ENCODE measurements at places on chromosomes 4 and X. TPM values are rescaled to one million over a fixed set of nuclear protein-coding genes. Genes with fewer than 3 reads are reported as not detected.

Gene LRIT3
- total RNA-seq = 0.12 TPM

Gene TMPRSS11B
- not detected for total RNA-seq

Gene CFI
- total RNA-seq = 54.8 TPM

- DNase-seq = no peak
Measured at GRCh38 chr4:105460306-105460705, 13.6 kb downstream of the PPA2 start.

GRCh38 chrX:151988706-151989299, 14.3 kb upstream of the GABRE start:
- no peak for DNase-seq

- DNase-seq = no peak
Measured at GRCh38 chrX:102517326-102517725, 787 bp upstream of the TMSB15A start.

GRCh38 chr4:139556071-139556723, at the start of gene SETD7:
TSS of gene SETD7 (minus strand) at chr4:139556219. CDS start at chr4:139556137, 82 bp downstream.
- DNase-seq = peak; percentile 84

DNA sequence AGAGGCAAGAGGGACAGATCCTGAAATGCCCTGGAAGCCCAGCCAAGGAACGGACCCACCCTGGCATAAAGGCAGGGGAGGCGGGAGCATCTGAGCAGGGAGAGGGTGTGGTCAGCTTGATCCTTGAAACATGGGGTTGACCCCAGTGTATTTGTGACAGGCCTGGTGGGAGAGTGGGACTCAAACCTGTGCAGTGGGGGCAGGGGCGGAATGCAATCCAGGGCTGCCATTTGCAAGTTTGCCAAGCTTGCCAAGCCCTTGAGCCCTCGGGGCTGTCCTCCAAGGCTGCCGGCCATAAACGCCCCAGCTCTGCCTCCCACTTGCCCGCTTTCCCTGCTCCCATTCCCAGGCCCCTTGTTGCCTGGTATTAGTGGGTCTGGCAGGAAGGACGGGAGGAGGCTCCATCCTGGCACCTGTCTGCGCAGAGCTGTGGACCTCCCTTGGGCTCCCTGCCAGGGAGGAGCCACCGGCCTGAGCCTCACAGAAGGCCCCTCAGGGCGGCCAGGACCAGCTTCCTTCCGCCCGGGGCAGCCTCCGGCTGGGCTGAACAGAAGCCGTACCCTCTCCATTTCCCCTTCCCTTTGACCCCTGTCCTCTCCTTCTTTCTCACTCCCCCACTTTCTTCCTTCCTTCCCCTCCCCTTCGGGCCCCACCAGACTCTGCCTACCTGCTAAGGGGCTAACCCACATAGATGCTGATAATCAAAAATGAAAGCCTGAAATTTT, 661 bp downstream of the S100P start:
- no peak for DNase-seq

- no peak for DNase-seq
Measured at GRCh38 chrX:69116077-69116476, 49.2 kb downstream of the PJA1 start.

DNA sequence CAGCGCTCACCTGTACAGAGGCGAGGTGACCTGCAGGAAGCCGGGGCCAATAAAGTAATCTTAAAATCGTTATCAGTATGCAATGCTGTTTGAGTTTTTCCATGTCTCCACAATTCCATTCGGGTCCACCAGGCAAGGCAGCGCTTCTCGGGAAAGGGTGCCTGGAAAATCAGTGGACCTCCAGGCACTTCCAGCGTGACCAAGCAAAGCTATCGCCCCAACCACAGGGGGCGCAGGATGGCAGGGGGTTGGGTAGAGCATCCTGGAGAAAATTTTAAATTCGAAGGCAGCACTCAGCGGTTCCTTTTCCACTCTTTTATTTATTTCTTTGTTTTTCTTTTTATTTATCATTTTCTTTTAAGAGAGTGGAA, 5.4 kb upstream of the SOX3 start:
- no peak for DNase-seq
